ENCODE measurements at places on chromosomes 7 and 10.

DNA sequence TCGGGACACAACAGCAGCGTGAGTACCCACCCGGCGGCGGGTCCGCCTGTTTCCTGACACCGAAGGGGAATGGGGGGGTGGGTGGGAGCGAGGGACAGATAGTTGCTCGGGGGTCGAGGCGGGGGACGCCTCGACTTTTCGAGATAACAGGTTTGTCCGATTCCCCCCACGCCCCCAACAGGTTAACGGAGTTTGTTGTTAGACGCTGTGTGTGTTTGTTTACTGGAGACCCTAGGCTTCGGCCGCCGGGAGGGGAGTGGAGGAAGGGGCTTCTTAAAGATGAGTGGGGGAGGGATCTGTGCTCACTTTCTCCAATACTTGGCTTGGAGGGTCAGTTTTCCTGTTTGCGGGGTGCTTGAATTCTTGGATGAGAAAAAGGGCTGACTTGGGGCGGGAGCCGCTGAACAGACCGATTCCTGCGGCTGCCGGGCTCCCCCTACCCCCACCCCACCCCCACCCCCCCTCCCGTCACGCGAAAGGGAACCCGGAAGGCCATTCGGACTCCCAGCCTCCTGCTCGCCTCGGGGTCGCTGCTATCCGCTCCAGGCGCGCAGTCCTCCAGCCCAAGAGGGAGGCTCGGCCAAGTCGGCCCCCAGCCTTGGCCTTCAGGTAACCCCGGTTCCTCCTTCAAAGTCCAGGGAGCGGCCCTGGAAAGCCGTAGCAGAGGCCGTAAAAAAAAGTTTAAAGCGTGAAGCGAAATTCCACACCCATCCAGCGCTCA, 1.0 kb downstream of the SORCS3 start:
- DNase-seq = no peak

GRCh38 chr7:44044315-44045225, at the start of gene DBNL:
DBNL (plus strand) TSS chr7:44044702; CDS start chr7:44044738, 36 bp downstream.
- peak; percentile 72 for DNase-seq

DNA sequence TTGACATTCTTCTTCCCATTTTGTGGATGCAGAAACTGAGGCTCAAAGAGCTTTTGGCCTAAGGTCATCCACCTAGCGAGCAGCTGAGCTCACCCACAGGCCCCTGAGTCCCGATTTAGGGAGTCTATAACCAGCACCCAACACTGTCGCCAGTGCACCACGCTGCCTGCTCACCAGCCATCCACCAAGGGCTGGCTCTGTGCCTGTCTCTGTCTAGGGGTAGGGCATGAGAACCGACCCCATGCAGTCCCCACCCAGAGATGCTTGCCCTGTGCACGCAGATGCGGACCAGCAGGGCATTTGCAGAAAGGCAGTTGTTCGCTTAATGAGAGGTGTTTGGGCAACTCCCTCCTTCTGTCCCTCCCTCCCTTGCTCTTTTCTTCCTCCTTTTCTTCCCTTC, 97.2 kb downstream of the GRK5 start:
- no peak for DNase-seq

- DNase-seq = no peak
These were observed 31.4 kb upstream of the TRIM8 start for GRCh38 chr10:102612964-102613275.

GRCh38 chr10:99733366-99733765, 1.3 kb downstream of the CUTC start:
- DNase-seq = no peak

DNA sequence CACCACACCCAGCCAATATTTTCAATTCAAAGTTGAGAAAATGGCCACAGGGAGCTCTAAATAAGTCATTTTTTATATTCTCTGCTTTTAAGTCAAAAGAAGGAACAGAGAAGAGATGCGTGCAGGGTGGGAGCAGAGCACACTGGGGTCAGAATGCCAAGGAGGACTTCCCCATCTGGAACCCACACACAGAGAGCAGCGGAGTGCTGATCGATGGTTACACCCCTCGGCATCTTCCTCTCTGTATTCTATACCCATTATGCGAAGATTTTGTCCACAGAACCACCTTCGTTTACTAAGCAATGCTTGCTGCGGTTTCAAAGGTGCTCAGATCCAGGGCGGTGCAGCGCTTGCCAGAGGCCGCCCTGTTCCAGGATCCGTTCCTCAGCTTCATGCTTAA, 91.3 kb upstream of the RHEB start:
- no peak for DNase-seq

GRCh38 chr7:135434047-135434446, 75.9 kb downstream of the CNOT4 start:
- no peak for DNase-seq

- DNase-seq = no peak
These were observed 947.1 kb upstream of the MBL2 start for GRCh38 chr10:53719658-53720057.

GRCh38 chr7:7434329-7434728, 101.3 kb downstream of the COL28A1 start:
- no peak for DNase-seq

GRCh38 chr7:99626661-99627060, 9.9 kb downstream of the ZSCAN25 start:
- DNase-seq = no peak

DNA sequence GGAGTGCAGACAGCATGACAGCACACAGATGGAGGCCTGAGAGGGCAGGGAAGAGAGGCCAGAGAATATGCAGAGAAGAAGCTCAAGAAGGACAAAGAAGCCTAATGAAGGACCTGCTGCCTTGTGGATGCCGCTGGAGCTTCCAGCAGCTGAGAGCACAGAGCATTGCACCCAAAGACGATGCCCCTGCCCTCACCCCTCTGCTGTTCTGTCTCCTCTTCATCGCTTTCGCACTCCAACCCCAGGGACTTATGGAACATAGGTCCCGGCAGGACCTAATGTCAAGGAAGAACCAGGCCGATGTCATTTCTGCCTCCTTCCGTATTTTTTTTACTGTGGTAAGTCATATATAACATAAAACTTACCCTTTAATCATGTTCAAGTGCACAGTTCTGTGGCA, 12.3 kb upstream of the INSIG1 start:
- DNase-seq = no peak

GRCh38 chr10:79230328-79230830, 116.9 kb upstream of the PPIF start:
- DNase-seq = no peak

- DNase-seq = no peak
These were observed 172.0 kb upstream of the ITGB1 start for GRCh38 chr10:33129996-33130386.

- DNase-seq = no peak
These were observed 204.1 kb upstream of the POM121L12 start for GRCh38 chr7:52831321-52831720.

GRCh38 chr7:41885078-41885477, 182.2 kb upstream of the INHBA start:
- no peak for DNase-seq

DNA sequence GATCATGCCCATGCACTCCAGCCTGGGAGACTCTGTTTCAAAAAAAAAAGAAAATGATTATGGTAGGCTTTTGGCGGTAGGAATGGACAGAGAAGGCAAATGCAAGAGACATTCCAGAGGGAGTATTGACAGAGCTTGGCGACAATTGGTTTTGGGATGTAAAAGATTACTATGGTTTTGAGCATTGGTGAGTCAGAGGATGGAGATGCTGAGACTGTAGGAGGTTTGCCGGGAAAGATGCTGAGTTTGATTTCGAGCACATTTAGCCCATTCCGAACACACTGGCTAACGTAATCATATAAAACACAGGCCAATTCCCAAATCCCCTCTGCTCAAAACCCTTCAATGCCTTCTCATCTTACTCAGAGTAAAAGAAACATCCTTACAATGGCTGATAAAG, 161.6 kb upstream of the MKLN1 start:
- no peak for DNase-seq

DNA sequence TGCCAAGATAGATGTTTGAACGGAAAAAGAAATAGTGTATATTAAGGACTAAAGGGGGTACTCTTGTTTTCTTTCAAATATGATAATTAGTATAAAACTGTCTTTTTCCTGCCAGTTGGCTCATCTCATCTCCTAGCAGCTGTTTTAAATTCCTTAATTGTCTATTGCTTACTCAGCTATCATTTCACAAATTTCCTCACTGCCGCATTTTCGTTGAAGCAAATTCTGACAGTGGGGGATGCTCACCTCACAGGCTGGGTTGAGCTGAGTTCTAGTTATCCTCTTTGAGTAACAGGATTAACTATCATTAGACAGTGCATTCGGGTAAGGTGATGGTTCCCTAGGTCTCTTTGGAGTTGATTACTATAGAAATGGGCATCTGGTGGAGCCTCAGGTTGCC, 592.0 kb downstream of the AUTS2 start:
- DNase-seq = no peak

GRCh38 chr10:28878236-28878970, 201.1 kb downstream of the BAMBI start:
- DNase-seq = no peak

DNA sequence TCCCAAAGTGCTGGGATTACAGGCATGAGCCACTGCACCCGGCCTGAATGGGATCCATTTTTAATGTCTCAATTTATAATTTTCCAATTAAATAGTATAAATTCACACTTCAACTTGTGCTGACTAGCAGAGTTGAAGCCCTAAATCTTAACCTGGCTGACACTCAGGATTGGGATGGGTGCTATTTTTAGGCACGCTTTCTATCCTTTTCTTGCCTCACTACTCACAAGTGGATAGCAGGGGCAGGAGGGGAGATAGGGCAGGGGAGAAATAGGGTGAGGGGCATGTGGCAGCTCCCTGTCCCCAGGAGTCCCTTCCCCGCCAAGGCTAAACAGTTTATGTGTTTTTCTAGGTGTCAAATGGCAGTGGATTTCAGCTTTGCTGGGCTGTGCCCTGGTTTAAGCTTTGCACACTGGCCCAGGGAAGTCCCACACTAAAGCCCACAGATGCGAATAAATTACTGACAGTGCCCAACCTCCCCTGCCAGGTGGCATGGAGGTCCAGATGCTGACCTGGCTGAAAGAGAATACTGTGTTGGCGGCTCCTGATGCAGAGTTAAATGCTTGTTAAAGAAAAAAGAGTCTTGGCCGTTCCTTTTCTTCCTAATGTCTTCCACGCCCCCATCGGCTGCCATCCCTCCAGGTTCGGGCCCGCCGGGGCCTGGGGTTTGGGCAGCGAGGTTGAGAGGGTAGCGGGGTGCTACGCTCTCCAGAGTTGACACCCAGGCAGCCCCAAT, 36.2 kb upstream of the EFCAB10 start:
- DNase-seq = no peak

- DNase-seq = no peak
These were observed 216.9 kb upstream of the FERD3L start for GRCh38 chr7:19362099-19362498.

GRCh38 chr10:69415049-69415448, 1.7 kb downstream of the TACR2 start:
- no peak for DNase-seq

DNA sequence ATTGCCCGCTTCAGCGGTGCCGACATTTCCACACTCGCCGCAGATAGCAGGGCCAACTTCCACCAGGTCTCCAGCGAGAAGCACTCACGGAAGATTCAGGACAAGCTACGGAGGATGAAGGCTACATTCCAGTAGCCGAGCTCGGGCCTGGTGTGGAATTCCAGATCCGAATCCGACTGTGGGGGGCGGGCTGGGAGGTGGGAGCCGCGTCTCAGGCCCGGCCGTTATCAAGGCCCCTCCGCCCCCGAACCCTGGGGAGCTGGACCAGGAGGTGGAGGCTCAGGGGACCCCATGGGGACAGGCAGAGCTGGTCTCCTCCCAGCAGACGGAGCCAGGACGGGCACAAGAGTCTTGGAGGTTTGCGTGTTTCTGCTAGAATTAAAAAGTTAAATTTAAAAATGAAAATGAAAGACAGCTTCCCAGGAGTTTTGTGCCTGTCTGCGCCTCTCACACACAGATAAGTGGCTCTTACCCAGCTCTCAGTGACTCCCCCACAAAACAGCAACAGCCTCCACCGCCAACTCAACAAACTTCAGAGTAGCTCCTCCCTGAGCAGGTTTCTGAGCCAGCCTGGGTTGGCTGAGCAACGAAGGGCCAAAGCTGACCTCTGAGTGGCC, 5.2 kb upstream of the UTF1 start:
- DNase-seq = no peak

DNA sequence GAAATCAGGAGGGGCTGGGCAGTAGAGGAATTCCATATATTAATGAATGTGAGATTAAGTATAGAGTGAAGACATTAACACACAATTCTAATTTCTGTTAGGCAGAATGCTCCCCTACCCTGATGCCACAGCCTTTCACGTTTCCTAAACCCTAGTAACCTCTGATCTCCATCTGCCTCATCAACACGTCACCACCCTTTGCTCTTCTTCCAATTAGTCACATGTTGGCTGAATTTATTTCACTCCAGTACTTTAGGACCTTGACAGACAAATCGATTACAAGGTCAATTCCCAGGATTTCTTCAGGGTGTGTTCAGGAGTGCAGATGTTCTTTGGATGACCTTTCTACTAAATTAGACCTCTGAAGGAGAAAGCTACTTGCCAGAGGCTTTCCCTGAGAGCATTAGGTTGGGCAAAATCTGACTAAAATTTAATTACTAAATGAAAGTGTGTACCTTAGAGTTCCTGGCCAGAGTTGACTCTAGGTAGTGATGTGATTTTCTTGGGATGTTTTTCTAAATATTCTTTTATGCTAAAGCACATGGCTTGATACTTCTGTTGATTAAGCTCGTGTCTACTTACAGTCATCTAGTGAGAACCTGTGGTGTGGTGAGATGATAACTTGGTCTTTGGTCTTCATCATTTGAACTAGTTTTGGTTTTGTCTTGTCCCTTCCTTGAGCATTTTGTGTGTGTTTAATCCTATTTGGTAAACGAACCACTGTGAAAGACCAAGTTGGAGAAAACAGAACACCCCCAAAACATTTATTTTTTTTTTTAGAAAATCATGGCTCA, 12.7 kb downstream of the AGR2 start:
- DNase-seq = no peak

GRCh38 chr10:73589563-73590126, 1.5 kb downstream of the USP54 start:
- DNase-seq = no peak

DNA sequence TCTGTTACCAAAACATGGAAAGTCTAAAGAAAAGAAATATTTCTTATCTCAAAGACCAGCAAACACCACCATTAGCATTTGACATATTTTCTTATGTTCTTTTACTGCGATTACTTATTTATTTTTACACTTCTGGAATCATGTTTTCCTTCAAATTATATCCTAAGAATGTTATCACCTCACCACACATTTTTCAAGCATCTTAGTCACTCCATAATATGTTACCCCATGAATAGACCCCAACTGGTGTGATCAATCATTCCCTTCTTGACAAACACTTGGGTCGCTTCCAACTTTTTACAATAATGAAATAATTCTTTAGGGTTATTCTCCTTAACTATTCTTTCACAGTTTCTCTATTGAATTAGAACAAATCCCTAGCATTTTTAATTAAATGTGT, 67.4 kb downstream of the AMPH start:
- DNase-seq = no peak

GRCh38 chr7:107746006-107746405, 2.1 kb downstream of the CBLL1 start:
- no peak for DNase-seq

DNA sequence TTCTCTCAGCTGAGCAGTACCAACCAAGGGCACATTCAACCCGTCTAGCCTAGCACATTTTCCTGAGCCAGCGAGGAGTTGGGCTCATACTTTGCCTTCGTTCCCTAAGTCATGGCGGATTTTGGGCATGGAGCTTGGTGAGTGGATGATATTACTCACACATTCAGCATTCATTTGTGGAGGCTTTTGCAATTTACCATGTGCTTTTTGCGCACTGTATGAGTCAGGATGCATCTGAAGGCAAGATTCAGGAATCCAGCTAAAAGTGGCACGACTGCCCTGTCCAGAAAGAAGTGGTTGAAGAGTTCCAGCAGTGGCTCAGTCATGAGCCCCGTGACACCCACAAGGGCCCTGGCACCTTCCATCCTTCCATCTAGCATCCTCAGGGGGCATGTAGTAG, 24.2 kb upstream of the MGMT start:
- DNase-seq = no peak
